Stimulated activated CD8-positive, alpha-beta memory T cell treated with anti-CD3 and anti-CD28 coated beads, Interleukin-15, amount 100 ng/mL, for 4 hours (primary cell): ENCODE measurements at places on chromosomes 5 and 9.

- no peak for DNase-seq
These were observed 363.4 kb downstream of the DNAH5 start for GRCh38 chr5:13581132-13581531.

DNA sequence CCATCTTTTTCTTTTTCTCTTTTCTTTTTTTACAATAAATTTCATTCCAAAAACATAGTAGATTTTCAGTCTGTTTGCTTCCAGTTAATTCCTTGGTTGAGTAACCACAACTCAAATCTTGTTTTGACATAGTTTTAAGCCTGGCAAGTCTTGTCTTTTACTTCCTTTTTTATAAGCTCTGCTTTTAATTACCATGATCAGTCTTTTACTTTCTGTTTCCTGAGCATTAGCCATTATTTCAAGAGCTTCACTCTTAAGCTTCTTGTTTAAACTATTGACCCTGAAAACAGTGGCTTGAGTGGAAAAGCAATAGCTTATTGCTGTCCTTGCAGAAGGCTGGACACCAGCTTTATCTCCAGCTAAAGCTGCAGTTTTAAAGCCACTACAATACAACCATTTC lies 1363.3 kb downstream of the MAT2B start:
- no peak for DNase-seq

DNA sequence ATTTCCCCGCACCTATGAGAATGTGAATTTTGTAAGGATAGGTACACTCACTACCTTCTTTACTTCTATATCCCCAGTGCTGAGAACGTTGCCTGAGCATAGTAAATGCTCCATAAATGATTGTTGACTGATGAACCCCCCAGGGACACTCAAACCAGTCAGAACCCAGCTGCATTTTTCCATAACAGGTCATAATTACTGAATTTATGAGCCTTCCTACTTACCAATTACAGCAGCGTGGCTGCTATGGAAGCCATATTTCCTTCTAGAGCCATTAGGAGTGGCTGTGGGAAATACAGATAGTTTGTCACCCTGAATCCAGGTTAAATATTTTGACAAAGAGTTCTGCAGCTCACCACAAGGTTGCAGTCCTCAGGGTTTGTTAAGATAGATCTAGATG lies 135.0 kb downstream of the TAF11L14 start:
- DNase-seq = no peak

DNA sequence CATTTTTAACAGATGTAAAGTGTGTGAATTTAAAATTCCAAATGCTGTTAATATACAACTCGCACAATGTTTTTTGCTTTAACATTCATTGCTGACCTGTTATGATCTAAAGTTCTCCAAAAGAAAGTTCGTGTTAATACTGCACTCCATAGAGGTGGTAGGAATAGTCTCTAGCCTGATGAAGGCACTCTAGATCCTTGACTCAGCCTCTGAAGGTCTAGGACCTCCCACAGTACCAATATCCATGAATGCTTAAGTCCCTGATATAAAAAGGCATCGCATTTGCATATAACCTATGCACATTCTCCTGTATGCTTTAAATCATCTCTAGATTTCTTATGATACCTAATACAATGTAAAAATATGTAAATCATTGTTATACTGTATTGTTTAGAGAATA lies 213.6 kb downstream of the EFNA5 start:
- no peak for DNase-seq

DNA sequence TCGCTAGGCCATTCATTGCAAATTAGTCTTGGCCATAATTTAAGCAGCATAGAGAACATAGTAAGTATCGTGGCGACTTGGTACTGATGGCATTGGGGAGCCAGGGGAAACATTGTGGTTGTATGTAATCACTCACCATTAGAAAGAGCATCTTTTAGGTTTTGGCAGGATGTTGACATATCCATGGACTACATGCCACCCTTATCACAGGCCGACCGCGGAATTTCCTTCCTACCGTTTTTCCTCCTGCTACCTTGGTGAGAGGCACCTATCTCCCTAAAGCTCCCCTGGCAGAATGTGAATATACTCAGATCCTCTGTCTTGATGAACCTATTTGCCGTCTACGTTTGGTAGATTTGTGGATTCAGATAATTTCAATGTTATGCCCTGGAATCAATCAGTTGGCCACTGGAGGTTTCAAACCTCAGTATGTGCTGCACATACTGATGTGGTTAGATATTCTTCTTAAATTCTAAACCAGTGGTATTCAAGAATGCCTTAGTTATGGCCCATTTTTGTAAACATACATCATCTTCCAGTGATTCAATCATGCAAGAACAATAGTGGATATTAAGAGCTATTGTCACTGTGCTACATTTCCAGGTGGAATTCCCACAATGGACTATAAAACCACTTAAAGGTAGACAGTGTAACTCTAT lies 271.0 kb upstream of the HAPLN1 start:
- DNase-seq = no peak

- no peak for DNase-seq
These were observed 137.6 kb downstream of the NPR3 start for GRCh38 chr5:32848681-32849080.

DNA sequence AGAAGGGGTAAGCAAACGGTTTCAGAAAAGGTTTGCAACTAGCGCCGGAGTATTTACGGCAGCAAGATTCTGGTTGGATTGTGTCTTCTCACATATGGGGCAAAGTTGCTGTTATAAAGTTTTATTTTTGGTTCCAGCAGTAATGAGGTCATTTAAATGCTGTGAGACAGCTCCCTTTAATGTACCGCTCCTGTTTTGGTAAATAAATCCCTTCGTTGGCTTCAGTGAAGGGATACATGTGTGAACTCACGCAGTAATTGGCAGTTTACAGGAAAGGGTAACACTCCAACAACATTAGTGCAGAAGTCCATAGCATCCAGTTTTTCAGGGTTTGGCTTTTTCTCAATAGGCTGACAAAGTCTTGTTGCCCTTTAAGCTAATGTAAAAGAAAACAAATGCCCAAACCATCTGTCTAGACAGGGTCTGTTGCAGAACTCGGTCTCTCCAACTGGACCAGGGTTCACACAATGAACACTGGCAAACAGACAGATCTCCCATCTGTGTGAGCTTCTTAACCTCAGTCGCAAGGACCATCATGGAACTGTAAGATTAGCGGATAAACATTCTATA lies 184.0 kb downstream of the GOLPH3 start:
- DNase-seq = no peak

DNA sequence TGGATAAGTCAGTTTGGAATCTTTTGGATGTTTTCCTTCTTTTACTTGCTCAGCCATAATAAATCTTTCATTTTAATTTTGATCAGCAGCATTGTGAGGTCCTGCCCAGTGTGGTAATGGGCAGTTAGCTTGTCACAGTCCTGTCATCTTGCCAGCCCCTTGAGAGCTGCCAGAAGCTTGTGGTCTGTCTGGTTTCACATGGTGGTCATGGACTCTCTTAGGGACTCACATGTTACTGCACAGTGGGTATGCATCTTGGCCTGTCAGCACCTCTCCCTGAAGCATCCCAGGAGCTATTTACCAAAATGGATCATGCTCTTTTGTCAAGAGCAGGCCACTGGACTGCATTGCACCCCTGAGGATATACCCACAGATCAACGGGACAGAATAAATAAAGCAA lies 60.3 kb downstream of the DAPK1 start:
- DNase-seq = no peak

- DNase-seq = no peak
These were observed 159.7 kb upstream of the RAPGEF1 start for GRCh38 chr9:131899296-131900228.

DNA sequence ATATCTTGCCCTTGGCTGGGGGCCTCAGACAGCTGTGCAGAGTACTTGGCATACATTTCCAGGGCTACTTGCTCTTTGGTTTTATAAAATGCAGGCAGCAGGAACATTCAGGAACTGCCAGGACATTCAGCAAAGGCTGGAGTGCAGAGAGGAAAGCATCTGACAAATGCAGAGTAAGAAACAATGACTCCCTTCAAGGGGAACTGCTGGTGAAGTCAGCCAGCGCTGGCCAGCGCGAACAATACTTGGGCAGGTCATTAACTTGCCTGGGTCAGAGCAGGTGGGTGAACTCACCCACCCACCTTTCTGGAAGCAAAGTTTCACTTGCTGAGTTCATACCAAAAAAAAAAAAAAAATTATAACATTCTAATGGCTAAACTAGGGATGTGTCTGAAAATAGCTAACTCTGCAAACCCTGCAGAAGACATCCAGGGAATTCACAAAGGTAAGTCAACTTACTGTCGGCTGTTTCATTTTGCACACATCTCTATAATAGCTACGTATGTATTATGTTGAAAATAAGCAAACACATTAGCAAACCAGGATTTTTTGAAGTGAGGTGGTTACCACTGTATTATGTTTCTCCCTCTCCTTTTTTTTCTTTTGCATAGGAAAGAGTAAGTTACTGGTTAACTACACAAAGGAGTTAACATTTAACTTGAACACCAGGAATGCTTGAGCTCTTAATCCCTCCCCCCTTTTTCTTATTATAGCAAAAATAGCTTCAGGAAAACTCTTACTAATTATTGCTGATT lies 152.2 kb downstream of the GLIS3 start:
- no peak for DNase-seq

DNA sequence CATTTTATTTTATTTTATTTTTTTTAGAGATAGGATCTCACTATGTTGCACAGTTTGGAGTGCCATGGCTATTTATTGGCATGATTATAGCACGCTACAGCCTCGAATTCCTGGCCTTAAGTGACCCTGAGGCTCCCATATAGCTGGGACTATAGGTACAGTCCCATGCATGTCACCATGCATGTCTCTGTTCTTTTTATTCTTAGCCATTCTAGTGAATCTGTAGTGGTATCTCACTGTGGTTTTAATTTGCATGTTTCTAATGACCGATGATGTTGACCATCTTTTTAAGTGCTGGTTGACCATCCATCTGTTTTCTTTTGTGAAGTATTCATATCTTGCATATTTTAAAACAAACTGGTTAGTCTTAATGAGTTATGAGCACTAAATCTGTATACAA lies 76.1 kb downstream of the SLC44A1 start:
- DNase-seq = no peak

DNA sequence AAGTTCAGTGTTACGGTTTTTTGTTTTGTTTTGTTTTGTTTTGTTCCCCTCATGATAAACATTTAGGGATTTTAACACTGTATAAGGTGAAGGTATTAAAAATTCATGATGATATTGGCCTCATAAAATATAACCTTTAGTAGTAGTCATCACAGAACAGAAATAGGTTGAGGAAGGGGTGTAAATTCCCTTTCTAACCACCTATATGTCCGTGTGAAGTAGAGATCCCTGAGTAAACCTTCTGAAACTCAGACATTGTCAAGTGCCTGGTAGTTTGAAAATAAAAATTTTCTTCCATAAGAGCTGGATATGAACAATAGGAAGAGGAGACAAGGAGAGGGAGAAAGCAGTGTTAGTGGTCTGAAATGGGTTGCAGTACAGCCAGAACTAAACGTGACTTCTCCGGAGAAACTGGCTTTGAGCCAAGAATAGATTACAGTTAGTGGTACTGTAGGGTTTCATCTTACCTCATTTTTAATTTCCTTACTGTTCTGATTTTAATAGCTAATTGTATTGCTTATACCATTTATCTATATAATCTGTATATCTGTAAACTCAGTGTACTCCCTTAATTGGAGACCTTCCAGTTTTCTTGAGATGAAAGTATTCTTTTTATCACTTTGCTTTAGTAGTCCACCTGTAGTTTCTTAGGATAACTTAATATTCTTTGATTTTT lies 18.3 kb downstream of the UGCG start:
- no peak for DNase-seq

DNA sequence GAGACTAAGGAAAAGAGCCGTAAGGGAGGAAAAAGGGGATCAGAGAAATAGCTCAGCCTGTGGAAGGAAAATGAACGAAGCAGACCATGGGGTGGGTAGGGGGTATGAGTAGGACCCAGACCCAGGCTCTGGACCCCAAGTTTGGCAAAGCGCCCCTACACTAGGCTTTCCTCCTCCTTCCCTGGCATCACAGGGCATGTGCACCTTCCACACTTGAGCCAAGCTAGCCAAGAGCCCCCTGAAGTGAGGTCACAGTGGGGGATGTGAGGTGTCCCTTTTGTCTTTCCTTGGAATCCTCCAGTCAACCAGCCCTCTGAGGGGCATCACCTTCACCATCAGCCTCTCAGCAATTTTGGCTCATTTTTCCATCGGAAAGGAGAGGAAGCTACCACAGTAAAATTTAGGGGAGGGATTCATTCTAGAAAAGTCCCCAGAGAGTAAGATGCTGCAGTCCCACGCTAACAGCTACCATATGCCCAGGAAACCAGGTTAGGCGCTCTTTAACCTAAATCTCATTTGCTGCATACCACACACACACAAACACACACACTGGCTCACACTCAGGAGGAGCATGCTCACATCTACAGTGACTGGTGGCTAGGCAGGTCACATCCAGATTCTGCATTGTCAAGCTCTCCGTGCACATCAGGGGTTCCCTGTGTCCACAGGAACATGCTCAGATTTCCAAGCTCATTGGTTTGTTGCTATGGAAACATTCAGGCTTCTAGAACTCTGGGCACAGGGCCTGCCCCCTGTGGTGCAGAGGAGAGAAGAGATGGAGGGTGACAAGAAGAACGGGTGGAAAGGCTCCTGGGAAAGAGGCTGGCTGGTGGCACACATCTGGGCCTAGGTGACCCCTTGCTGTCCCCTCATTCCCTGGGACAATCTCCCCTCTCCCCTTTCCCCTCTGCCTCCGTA lies 9.9 kb downstream of the REEP2 start:
- DNase-seq = no peak

- DNase-seq = no peak
These were observed 45.3 kb downstream of the CWC27 start for GRCh38 chr5:64814073-64814472.

DNA sequence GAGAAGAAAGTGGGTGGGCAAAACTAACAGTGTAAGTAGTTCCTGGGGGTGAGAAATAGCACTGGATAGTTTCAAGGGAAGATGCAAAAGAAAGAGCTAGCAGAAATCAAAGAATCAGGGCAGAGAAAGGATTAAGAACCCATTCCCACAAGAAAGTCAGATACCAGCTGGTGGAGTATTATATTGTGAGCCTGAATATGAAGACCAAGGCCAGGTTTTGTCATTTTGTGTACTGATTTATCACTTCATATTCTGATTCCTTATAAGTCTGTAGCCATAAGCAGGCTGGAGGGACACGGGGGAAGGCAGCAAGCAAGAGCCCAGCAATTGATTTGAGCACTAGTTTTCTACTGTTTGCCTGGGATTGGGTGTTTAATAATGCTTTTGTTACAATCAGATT lies 80.2 kb downstream of the FREM1 start:
- no peak for DNase-seq

DNA sequence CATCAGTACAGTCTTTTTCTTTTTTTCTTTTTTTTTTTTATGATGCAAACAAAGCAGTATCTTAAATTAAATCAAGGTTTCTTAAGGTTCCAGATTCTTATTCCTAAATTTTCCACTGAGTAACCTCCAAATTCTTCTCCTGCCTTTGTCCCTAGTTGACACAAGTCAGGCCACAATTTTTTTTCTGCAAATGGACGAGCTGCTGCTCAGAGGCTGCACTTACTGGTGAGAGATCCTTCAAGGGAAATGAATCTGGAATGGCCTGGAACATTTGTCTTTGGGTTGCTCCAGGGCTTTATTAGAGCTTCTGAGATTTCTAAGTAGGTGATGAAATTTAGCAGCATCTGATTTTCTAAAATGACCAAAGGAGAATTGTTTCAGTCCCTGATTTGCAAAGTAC lies 39.3 kb downstream of the PIK3R1 start:
- DNase-seq = no peak
